Thoracic aorta (tissue), 2 donors: ENCODE measurements at places on chromosomes 5 and 9. TPM values are rescaled to one million over a fixed set of nuclear protein-coding genes. Genes with fewer than 3 reads are reported as not detected.

- no peak for DNase-seq
These were observed 64.7 kb downstream of the CSF2 start for GRCh38 chr5:132138260-132138659.

Gene EIF4E1B
- not detected for total RNA-seq

Gene SPATA31D3
- total RNA-seq: not detected

DNA sequence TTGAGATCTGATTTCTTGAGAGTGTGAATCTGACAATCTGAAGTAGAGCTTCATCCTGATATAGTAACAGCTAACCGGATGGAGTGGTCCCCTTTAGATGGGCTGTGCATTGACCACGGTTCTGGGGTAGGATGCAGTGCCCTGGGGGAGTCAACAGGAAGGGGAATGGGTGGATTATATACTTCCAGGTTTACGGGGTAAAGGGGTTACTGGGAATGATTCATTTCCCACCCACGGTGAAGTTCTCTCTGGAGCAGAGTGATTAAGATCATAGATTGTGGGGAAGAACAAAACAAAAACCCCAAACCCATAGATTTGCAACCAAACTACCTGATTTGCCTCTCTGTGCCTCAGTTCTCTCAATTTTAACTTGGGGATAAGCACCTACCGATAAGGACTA, 1.5 kb upstream of the B4GALT7 start:
- no peak for DNase-seq
